ENCODE measurements at places on chromosomes 16 and 17. TPM values are rescaled to one million over a fixed set of nuclear protein-coding genes. Genes with fewer than 3 reads are reported as not detected.

DNA sequence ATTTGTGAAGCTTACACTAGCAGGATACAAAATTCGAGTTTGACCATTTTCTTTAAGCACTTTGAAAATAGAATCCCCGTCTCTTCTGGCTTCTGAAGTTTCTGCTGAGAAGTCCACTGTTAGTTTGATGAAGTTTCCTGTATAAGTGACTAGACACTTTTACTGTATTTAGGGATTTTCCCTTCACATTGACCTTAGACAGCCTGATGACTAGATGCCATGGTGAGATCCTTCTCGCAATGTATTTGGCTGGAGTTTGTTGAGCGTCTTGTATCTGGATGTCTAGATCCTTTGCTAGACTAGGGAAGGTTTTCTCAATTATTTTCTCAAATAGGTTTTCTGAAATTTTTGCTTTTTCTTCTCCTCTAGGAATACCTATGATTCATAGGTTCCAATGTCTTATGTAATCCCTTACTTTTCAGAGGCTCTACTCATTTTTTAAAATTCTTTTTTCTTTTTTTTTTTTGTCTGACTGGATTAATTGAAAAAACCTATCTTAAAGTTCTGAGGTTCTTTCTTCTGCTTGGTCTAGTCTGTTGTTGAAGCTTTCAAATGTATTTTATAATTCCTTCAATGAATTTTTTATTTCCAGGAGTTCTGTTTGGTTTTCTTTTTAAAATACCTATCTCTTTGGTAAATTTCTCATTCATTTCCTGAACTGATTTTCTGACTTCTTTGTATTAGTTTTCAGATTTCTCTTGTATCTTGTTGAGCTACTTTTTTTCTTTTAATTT is 63.7 kb upstream of the ABCC11 start:
- DNase-seq = no peak

DNA sequence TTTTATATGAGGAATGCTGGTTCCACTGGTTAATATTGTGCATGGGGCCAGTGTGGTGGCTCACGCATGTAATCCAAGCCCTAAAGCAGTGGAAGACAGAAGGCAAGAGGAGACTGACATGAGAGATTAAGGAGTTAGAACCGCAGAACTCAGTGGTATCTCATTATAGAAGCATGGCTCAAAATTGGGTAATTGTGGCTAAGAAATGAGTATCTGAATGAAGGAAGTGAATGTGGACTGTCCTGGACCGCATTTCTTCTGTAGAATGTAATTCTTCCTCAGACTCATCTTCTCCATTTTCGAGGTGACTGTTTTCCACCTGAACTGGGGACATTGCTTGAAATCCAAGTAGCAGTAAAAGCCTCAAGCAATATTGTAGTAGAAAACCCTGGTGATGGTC is 42.6 kb upstream of the CDR2 start:
- DNase-seq = no peak

DNA sequence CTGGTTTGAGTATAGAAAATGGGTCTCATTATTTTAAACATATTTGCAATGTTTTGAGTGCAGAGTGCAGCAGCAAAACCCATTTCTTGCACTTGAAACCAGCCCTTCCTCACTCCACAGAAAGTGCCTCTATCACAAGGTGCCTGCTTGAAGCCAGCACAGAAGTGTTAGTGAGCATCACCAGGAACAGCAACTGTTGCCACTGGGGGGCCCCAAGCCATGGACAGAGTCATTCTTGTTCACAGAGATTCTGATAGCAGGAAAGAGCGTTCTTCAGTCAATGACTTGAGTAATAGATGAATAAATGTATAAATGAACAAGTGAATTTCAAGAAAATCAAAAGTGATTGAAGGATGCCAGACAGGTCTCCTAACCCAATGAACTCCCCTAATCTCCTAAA is 45.6 kb downstream of the CHD9NB start:
- DNase-seq = no peak

DNA sequence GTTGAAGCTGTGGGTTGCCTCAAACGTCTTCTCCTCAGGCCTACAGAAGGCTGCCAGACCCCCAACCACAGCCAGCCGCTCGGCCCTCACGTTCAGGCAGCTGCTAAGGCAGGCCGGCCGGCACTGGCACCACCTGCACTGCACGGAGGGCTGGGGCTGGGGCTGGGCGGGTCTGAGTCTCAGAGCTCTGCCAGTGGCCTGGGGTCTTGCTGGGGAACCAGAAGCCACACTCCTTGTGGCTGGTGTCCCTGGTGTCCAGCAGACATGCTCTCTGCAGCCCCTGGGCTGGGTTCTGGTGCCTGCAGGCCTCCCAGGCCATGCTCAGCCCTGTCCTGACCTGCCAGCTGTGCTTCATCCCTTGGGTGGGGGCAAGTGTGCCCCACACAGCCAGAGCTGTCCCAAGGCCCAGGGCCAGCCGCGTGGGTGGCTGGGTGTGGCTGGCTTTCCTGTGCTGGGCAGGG is 42.0 kb downstream of the BAHCC1 start:
- DNase-seq = no peak

- DNase-seq = no peak
Measured at GRCh38 chr17:72372185-72372584, 251.4 kb downstream of the SOX9 start.

DNA sequence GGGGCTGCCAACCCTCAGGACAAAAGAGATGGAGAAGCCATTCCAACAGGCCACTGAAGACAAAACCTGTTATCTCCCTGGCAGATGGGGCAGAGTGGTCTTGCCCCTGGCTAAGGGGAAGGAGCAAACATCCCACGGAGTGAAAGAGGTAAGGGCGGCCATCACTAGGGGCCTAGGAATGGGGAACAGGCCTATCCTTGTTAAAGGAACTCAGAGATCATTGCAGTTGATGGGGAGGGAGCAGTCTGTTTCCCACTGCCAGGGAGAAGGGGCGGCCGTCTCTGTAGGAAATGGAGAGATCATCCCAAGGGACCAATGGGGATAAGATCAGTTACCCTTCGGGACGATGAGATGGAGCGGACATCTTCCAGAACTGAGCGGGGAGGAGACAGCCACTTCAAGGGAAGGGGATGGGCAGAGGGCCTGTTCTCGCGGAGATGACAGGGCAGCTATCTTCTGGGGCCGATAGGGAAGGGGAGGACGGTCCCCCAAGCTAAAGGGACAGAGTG is 581 bp upstream of the TMEM208 start:
- no peak for DNase-seq

- no peak for DNase-seq
Measured at GRCh38 chr16:11835891-11836649, 15.3 kb downstream of the RSL1D1 start.

- no peak for DNase-seq
Measured at GRCh38 chr17:47252209-47252608, 1.4 kb upstream of the ITGB3 start.

- DNase-seq = no peak
Measured at GRCh38 chr17:64749306-64749705, 87.2 kb upstream of the SMURF2 start.

- DNase-seq = no peak
Measured at GRCh38 chr17:74249590-74250270, 24.3 kb upstream of the DNAI2 start.

- DNase-seq = no peak
Measured at GRCh38 chr17:58329035-58329809, 627 bp upstream of the TSPOAP1 start.

- no peak for DNase-seq
Measured at GRCh38 chr17:78719630-78720298, 62.3 kb downstream of the CYTH1 start.

DNA sequence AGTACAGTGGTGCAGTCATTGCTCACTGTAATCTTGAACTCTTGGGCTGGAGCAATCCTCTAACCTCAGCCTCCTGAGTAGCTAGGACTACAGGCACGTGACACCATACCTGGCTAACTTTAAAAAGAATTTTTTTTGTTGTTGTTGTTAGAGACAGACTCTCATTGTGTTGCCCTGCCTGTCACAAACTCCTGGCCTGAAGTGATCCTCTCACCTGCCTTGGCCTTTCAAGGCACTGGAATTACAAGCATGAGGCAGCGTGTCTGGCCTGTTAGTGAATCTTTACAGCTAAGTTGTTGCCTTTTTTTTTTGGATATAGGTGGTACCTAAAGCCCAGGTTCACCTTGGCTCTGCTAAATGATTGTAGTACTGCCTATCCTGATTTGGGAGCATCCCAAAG is 290.6 kb downstream of the BCAS3 start:
- no peak for DNase-seq

The DPEP3 gene
- not detected for total RNA-seq

All from epithelial cell of proximal tubule (primary cell).